ENCODE measurements at places on chromosomes 6 and 20.

GRCh38 chr6:135212020-135212806 lies 31.1 kb downstream of the MYB start:
- peak; percentile 64 for DNase-seq

GRCh38 chr6:109998159-109998785 lies 20.2 kb downstream of the GPR6 start:
- peak; percentile 16 for DNase-seq

DNA sequence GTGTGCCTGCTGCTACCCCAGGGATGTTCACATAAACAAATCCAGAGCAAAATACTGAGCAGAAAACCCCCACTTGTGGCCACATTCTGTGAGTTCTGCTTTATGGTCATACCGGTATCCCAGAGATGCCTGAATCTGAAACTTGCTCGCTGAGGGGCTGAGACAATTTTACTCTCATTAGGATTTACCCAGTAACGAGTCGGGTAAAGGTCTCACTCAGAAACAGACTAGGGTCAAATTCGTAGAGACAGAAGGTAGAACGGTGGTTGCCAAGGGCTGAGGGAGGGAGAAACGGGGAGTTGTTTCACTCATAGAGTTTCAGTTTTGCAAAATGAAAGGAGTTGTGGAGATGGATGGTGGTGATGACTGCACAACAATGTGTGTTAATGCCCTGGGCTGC lies 45.4 kb upstream of the NKX2-2 start:
- DNase-seq: no peak

GRCh38 chr6:104473021-104473429 lies 386.7 kb downstream of the HACE1 start:
- no peak for DNase-seq

DNA sequence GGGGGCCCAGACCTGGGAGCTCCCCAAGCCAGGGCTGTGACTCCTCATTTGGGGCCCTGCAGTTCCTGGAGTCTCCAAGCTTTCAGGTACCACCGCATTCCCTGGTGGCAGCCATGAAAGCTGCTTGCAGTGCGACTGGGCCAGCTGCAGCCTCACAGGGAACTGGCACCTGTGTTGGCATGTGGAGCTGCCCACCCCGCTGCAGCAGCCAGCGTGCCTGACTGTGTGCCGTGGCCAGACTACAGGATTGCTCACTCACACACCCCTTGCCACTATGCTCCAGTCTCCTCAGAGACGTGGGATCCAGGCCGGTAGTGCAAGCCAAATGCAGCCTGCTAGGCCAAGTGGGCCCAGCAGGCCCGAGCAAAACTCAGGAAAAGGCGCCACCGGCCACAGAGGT lies 450.7 kb downstream of the COL12A1 start:
- DNase-seq: no peak

All from foreskin fibroblast (primary cell).